ELF-1 (cell line): ENCODE measurements at places on chromosomes 2 and 18.

DNA sequence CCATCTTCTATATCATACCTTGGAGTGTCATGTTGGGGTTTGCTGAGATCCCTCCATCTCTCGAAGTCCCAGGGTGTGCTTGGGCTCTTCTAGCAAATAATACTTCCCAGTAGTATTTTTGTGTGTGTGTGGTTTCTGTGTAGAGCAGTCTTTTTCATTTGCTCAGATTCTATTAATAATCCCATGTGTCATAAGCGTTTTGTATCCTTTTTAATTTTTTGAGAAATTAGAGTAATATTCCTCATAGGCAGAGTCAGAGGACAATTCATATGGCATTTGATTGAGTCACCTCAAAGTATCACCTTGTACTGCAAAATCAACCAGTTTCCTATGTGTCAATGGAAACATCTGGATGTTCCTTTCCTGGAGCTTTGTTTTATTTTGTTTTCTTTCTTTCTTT lies 37.4 kb upstream of the PPP1R1C start:
- no peak for DNase-seq

DNA sequence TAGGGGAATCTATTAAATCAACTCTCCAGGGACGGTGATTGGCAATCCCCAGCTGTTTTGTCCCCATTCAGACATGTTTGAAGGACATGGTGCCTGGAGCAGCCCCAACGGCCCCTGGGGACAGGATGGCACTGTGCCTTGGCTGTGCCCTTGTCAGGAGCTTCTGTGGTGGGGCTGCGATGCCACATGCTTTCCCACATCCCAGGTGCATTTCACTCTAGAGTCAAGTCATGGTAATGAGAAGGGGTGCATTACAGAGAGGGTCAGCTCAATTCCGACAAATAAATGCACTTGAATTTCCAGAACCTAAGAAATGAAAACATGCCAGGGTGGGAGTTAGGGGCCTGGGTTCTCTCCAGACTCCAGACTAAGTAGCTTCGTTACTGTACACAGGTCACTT lies 289.4 kb upstream of the PXDN start:
- DNase-seq = no peak

GRCh38 chr18:37243741-37244140 lies 321.9 kb downstream of the CELF4 start:
- DNase-seq = no peak

- DNase-seq = no peak
These were observed 363.0 kb downstream of the FSIP2 start for GRCh38 chr2:186101616-186102015.

GRCh38 chr2:136422512-136422911 lies 304.6 kb upstream of the CXCR4 start:
- DNase-seq = no peak
